ENCODE measurements at places on chromosomes 5 and 9. TPM values are rescaled to one million over a fixed set of nuclear protein-coding genes. Genes with fewer than 3 reads are reported as not detected.

Gene LVRN
- 0.07 TPM for total RNA-seq

Gene CA9
- not detected for total RNA-seq

Gene DIPK1B
- total RNA-seq = 0.29 TPM

Gene ZNF483
- total RNA-seq = 4.7 TPM

Gene TNFSF15
- 3.9 TPM for total RNA-seq

Gene FGFR4
- 1.3 TPM for total RNA-seq

Measured in T-helper 1 cell treated with Interleukin-12 subunit alpha and Interleukin-12 subunit beta and Interleukin-4 antibody, amounts not matched to agents 30 ng/mL and 1 ng/mL, for 36 hours (primary cell).